ENCODE measurements at places on chromosomes 7 and 10.

- no peak for DNase-seq
Measured at GRCh38 chr7:128396357-128396756, 13.4 kb downstream of the IMPDH1 start.

- DNase-seq: no peak
Measured at GRCh38 chr7:12913002-12913401, 225.6 kb downstream of the ARL4A start.

DNA sequence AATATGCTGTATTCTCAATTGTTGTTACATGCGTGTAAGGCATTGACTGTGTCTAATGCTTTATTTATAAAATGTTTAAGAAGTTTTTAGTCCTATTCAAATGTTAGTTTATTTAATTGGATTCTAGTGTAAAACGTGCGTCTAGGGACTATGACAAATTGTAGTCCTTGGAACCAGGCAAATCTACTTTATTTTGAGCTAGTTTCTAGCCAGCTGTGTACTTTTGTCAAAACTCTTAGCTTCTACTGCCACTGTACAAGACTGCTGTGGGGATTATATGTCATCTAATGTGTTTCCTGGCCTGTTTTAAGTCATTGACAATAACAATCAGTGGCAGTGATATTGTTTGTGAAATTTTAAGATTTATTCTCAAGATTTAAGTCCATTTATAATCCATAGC lies 220.5 kb upstream of the SEMA3D start:
- DNase-seq: no peak

DNA sequence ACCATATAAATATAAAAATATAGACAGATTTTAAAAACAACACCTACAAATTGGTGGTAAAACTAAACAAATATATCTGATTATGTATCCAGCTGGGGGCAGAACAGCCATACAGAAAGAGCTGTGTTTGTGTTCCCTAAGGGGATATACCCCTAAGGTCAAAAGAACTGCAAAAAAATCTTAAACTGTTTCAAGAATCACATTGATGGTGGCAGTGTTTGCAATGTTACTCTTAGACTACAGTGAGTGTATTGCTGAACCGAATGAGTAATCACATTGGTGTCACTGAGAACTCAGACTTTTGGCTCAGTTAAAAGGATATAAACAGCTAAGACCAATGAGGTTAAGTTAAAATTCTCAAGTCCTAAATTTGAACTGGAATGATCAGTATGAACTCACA lies 27.1 kb upstream of the PTPRN2 start:
- no peak for DNase-seq

DNA sequence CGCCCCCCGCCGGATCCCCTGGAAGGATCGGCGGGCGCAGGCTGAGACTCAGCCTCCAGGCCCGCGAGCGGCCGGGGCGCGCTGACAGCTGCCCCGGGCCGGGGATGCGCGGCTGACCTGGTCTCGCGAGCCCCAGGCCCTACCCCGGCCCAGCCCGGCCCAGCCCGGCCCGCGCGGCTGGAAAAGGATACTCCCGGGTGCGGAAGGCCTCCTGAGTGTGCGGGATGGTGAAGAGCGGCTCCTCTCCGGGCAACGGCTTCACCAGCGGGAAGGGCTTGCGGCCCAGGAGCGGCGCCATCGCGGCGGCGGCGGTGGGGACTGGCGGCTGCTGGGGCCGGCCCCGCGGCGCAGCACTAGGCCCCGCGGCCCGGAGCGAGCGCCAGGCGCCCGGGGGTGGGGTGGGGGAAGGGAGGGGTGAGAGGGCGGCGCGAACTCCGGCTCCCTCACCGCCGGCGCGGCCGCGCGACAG lies 423 bp downstream of the BAZ1B start:
- peak; percentile 92 for DNase-seq

DNA sequence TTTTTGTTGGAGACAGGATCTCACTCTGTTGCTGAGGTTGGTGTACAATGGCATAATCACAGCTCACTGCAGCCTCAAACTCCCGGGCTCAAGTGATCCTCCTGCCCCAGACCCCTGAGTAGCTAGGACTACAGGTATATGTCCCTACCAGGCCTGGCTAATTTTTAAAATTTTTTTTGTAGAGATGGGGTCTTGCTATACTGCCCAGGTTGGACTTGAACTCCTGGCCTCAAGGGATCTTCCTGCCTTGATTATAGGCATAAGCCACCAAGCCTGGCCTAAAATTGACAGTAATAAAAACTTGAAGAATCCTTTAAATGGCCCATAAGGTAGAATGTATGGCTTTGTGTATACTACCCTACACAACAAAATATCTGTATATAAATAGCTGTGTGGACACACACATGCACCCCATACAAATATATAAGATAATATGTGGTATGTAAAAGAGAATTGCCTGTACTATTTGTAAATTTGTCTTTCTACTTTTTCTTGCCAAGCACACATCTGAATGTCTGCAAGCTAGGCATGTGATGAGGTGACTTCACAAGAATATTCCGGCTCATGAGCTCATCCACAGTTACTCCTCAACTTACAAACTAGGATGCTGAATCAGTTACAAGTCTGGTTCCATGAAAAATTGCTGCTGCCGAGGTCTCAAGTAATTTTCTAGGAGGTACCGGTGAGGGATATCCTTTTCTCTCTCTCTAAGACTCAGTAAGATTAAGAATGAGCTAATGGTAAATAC lies 26.6 kb downstream of the POLR3A start:
- no peak for DNase-seq

DNA sequence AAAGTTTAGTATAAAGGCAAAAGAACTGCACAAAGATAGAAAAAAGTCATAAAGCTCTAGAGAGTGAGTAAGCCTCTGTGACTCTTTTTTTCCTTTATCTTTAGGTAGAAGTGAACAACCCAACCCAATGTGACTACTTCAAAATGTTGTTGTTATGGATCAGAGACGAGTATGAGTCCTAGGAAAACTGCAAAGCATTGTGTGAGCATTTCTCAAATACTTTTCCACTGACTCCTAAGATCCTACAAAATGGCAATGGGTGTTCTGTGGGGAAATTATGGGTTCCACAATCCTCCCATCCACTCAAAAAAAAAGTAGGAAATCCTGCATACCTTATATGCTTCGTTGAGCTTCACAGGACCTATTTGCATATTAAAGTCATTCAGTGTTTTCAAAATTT lies 177.1 kb downstream of the DGKI start:
- DNase-seq: no peak

GRCh38 chr7:21191321-21192073 lies 236.4 kb upstream of the SP4 start:
- no peak for DNase-seq

Data from OCI-M1 (cell line).